Choroid plexus epithelial cell (primary cell): ENCODE measurements at places on chromosomes 5 and 9.

- no peak for DNase-seq
Measured at GRCh38 chr5:91345461-91345860, 37.7 kb downstream of the ARRDC3 start.

- DNase-seq: peak; percentile 57
Measured at GRCh38 chr5:65191554-65192135, 290.1 kb downstream of the ADAMTS6 start.

DNA sequence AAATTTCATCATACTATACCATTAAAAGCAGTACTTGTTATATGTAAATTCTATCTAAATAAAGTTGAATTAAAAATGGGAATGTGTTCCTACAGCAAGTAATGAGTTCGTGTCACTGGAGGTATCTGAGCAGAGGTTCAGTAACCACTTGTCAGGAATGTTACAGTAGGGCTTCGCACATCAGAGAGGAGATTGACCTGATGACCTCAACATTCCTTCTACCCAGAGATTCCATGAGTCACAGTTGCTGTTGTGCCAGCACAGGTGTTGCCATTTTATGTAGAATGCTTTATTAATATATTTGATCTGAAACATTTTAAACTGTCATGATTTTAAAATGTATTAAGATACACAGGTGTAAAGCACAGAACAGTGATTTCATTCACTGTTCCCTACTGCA lies 60.3 kb downstream of the STX17 start:
- DNase-seq: peak; percentile 55

- DNase-seq: no peak
Measured at GRCh38 chr9:107161338-107161737, 121.7 kb upstream of the RAD23B start.
